ENCODE measurements at places on chromosomes 11 and 22.

- DNase-seq, result no peak
Observed at GRCh38 chr11:92449222-92449621, 224.6 kb downstream of the FAT3 start.

DNA sequence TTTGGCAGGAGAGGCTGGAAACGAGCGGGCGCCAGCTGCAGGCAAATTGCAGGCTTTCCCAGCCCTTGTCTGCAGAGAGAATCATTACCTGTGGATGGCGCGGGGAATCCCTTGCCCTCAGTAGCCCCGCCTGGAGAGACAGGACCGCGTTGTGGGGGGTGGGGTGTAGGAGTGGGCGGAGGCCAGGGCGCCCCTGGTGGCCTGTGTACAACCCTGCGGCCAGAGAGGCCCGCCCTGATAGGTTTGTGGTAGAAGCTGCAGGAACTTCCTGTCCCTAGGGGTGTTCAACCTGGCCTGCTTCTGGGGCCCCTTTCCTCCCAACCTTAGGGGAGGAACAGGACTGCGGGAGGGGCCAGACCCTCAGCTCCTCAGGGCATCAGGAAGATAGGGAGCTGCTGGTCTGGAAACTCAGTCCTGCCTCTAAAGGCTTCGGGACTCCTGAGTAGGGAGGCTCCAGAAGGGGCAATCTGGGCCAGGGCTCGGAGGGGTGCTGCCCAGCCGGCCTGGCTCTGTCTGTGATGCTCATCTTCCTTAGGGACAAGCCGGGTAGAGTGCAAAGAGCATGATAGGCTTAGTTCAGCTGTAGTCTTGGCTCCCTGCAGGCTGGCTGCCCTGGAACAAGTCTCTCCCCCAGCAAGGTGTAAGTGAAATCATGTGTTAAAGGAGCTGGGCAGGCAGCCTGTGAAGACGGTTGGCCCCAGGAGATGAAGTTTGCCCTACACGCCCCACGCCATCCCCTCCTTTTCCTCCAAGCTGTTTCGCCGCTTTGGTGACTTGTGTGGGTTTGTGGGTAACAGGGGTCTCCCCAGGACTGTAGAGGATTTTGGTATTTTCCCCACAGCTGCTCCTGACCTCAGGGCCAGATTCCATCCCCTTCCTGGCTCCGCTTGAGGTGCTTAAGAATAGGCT, 24.1 kb upstream of the SUSD2 start:
- peak; percentile 77 for DNase-seq

DNA sequence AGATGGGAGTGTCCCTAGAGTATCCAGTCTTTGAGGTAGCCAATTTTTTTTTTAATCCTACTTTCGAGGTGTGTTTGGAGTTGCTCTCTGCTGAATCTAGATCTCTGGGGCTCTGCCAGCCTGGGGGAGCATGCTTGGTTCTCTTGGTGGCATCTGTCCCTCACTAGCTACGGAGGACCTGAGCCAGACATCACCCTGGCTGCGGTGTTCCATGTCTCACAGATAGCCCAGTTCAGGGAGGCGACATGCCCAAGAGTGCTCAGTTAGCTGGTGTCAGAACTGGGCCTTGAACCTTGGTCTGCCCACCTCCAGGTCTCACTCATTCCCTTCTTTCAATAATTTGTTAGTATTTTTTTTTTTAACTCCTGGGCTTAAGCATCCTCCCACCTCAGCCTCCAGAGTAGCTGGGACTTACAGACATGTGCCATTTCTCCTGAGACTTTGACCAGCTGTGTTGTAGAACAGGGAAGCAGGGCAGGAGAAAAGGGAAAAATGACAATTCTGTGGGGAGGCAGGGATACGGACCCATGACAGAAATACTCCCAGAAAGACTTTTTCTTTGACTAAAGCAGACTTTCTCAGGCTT, 621 bp downstream of the HMOX1 start:
- DNase-seq, result no peak

DNA sequence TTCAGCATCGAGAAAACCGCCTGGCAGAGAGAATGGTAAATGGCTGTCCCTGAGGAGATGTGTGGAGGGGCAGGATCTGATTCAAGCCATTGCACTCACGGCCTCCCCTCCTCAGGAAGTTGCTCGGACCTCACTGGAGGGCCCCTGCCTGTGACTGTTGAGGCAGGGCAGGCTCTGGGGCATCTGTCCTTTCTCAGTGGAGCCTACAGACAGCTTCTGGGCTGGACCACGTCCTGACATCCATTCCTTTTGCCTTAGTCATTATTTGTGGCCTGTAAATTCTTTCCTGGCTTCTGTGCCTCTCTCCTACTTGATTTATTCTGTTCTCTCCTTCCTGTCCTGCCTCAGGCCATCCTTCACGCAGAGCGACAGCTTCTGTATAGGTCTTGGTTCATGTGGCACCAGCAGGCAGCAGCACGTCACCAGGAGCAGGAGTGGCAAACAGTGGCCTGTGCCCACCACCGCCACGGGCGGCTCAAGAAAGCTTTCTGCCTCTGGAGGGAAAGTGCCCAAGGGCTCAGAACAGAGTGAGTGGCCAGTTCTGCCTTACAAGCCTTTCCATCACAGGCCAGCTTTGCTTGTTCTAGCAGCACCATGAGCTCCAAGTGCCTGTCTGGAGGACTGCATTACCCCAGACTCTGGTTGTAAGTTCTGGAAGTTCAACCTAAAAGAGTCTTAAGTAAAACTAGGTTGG, 59.6 kb downstream of the PISD start:
- DNase-seq, result peak; percentile 90

GRCh38 chr22:49213731-49214352, 613.8 kb downstream of the BRD1 start:
- DNase-seq, result no peak

GRCh38 chr11:76935042-76935441, 74.3 kb downstream of the ACER3 start:
- DNase-seq, result no peak

DNA sequence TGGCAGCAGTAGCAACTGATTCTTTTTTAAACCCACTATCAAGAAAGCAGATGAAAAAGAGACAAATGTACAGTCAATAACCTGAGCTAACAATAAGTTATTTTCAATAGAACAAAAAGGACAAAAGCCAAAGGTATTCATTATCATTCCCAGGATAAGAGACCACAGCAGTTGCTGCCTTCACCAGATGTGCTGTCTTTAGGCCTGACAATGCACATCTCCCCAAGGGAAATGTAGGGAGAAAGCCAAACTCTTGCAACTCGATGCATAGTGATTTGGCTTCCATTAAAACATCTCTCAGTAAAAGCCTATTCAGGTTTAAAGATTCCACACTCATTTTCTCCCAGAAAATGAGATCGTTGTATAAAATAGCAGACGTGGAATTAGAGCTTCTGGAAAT, 210.7 kb downstream of the METTL15 start:
- DNase-seq, result no peak

- DNase-seq, result no peak
Observed at GRCh38 chr22:19042285-19043120, 79.7 kb downstream of the DGCR2 start.

DNA sequence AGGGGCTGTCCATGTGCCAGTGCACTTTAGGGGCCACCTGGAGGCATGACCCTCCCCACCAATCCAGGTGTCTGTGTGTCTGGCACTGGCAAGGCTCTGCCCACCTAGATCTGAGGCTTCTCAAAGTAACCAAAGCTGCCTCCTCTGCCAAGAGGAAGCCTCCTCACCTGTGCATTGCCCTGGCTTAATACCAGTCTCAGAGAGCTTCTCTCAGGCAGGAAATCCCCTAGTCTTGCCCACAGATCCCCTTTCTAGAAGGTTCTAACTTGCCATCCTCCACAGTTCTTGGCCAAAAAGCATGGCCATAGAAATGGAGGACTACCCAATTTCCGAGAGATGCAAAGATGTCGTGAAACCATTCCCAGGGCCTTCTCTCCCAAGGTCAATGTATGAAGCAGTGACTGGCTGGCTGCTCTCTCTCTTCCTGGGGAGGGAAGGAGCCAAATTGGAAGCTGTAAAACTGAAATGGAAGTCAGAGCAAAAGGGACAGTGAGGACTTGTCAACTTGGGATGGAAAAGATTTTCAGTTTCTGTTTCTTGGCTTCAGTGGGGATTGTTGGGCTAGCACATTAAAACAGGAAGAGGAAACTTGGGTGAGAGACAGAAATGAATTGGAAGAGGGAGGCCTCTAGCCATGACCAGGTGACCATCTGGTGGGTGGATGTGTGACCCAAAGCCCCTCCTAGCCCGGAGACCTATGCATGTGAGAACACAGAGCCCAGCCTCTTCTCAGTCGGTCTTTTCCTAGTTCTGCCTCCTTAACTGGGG, 68.8 kb downstream of the PRDM11 start:
- no peak for DNase-seq

GRCh38 chr11:125358254-125358840, 137.7 kb downstream of the FEZ1 start:
- peak; percentile 29 for DNase-seq

- no peak for DNase-seq
Observed at GRCh38 chr22:46681010-46681409, 57.0 kb downstream of the CERK start.

- DNase-seq, result no peak
Observed at GRCh38 chr22:48099671-48100070, 1337.2 kb downstream of the TBC1D22A start.

GRCh38 chr11:117918366-117919255, 10.6 kb downstream of the TMPRSS13 start:
- no peak for DNase-seq
